Activated CD8-positive, alpha-beta memory T cell treated with anti-CD3 and anti-CD28 coated beads, Interleukin-2, amount 10 ng/mL, durations not matched to agents 7 days and 5 days (primary cell): ENCODE measurements at places on chromosomes 11 and 22. TPM values are rescaled to one million over a fixed set of nuclear protein-coding genes. Genes with fewer than 3 reads are reported as not detected.

The CELF1 gene
- 108 TPM for total RNA-seq

The CARNS1 gene
- 1.3 TPM for total RNA-seq

The DMC1 gene
- total RNA-seq: 16.9 TPM

DNA sequence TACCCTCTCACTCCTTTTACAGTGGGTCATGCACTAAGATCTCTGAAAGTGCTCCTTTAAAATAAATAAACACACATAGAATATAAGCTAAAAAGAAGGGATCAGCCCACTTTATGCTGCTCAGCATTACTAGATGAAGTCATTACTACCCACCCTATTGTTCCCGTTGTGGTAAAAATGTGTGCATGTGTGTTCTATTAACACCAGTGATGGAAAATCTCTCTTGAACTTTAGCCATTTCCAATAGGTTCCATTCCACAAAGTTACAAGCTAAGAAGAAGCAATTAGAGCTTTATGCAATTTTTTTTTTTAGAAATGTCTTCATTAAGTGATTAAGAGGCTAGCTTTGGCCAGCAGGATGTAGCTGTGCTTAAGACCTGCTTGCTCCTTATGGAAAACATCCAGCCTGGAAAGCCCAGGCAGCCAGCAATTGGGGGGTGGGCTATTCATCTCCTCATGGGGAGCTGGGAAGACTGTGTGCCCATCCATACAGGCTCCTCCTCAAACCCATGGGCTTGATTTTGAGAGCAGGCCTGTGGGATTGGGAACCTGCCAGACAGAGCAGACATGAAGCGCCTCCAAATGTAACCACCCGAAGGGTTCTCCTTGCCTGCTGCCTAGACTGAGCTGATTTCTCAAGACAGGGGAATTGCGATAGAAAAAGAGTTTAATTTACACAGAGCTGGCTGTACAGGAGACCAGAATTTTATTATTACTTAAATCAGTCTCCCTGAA, 92.9 kb upstream of the PARVA start:
- H3K4me1 ChIP-seq: peaks cover 5% of the 10 kb centered on the region
- no peak overlapping the region for H3K27ac ChIP-seq
- no peaks in the 10 kb centered on the region for H3K36me3 ChIP-seq
- DNase-seq: peak; percentile 36
- H3K27me3 ChIP-seq: no peaks in the 10 kb centered on the region
- no peak overlapping the region for H3K4me3 ChIP-seq

- H3K36me3 ChIP-seq: no peaks in the 10 kb centered on the region
- H3K4me3 ChIP-seq: no peak overlapping the region
- peaks cover 3% of the 10 kb centered on the region for H3K27me3 ChIP-seq
- no peaks in the 10 kb centered on the region for H3K4me1 ChIP-seq
- no peak for DNase-seq
Observed at GRCh38 chr11:130775306-130776060, 140.8 kb downstream of the SNX19 start.

The PRR5L gene
- 6.6 TPM for total RNA-seq

GRCh38 chr22:31447337-31447736, 42.3 kb downstream of the EIF4ENIF1 start:
- no peak overlapping the region for H3K27ac ChIP-seq
- peaks cover 11% of the 10 kb centered on the region for H3K4me1 ChIP-seq
- H3K4me3 ChIP-seq: no peak overlapping the region
- no peaks in the 10 kb centered on the region for H3K27me3 ChIP-seq
- peaks cover 17% of the 10 kb centered on the region for H3K36me3 ChIP-seq

DNA sequence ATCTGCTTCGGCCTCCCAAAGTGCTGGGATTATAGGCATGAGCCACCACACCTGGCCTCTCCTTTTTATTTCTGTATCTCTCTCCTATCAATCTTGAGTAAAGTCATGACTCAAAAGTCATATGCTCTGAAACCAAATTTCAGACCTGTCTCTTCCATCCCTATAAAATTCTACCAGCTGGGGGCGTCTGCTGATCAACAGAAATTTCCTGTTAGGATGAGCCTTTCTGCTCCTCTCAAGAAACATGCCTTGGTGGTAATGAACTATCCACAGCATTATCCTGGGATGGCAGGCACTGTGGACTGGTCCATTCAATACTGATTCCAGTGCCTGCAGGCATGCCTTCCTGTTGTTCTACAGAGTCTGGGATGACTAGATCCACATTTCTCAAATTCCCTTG, 472.6 kb downstream of the NELL1 start:
- no peaks in the 10 kb centered on the region for H3K36me3 ChIP-seq
- DNase-seq: no peak
- H3K4me1 ChIP-seq: no peaks in the 10 kb centered on the region
- H3K4me3 ChIP-seq: no peak overlapping the region
- H3K27ac ChIP-seq: no peak overlapping the region

DNA sequence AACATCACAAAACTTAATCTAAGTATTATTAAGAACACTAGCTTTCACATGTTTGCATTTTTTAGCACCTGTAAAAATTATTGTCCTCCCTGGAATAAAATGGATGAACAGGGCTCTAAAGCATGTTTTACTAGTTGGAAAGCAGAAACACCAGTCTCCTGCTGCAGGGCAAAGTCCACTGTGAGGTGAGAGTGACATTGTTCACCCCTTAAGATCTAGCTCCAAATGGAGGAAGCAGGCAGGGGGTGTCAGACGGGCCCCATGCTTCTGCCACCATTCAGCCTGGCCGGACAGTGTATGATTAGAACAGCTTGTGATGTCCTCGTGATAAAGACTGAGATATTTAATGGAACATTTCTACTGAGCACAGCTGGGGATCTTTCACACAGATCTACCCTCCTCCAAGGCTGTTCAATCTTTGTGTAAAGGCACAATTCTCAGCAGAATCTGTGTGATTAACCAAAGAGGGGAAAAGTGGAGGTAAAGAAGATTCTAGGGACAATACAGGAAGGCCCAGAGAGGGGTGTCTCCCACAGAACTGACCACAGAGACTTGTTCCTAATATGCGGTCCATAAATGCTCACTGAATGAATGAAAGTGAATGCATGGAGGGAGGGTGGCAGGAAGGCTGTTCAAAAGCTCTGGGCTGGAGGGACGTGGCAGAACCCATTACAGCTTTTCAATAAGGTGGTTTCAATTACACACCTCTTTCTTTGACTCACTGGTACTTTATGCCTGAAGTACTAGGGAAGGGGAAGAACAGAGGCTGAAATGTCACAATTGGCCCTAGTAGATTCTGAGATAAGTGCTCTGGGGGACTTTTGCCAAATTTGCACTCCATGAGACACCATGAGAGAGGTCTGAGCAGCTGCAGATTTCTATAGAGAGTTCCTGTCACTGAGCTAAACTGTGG, 239.1 kb upstream of the ARHGAP20 start:
- DNase-seq: no peak
- no peak overlapping the region for H3K27ac ChIP-seq
- H3K36me3 ChIP-seq: no peaks in the 10 kb centered on the region
- H3K4me1 ChIP-seq: no peaks in the 10 kb centered on the region
- H3K27me3 ChIP-seq: no peaks in the 10 kb centered on the region

The SERPING1 gene
- total RNA-seq: not detected

The PRG3 gene
- not detected for total RNA-seq

DNA sequence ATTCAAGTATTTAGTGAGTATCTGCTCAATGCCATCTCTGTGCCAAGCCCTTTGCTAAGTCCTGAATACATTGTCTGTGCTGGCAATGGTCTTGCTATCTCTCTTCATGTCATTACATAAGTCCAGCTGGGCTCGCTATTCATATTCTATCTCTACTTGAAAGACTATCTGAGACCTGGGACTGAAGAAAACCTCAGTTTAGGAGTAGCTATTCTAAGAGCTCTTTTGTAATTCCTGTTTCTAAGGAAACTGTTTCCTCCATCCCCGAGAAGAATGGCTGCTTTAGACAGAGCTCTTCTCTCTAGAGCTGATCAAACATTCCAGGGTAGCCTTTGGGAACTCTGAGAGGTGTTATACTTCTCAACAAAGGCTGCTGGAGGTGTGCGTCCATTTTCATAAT, 33.0 kb downstream of the SLC17A6 start:
- H3K4me3 ChIP-seq: no peak overlapping the region
- H3K27me3 ChIP-seq: peaks cover 4% of the 10 kb centered on the region
- no peaks in the 10 kb centered on the region for H3K36me3 ChIP-seq
- DNase-seq: no peak
- no peaks in the 10 kb centered on the region for H3K4me1 ChIP-seq

The KRTAP5-3 gene
- not detected for total RNA-seq

- no peak for DNase-seq
- H3K27ac ChIP-seq: peak overlapping the region; percentile 92
- no peak overlapping the region for H3K4me3 ChIP-seq
- no peaks in the 10 kb centered on the region for H3K27me3 ChIP-seq
Observed at GRCh38 chr11:122715548-122716440, 60.3 kb downstream of the UBASH3B start.

The MRGPRX4 gene
- not detected for total RNA-seq

The TEX12 gene
- total RNA-seq: not detected

DNA sequence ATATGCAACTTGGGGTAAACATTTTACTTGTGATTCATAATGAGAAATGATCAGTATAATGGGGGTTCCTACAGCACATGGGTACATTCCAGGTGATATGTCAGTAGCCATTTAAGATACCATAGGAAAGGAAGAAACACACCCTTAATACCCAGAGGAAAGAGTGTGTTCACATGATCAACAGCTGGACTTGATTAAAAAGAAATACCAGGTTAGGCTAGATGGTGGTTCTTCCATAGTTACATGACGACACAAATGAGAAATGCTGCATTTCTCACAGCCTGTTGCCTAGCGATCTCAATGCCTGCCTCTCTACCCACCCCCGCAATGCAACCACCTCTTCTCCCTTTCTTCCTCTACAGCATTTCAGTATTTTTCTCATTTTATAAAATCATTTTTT, 96.8 kb downstream of the TTC28 start:
- no peaks in the 10 kb centered on the region for H3K4me1 ChIP-seq
- H3K36me3 ChIP-seq: no peaks in the 10 kb centered on the region
- H3K27ac ChIP-seq: no peak overlapping the region
- H3K27me3 ChIP-seq: peaks cover 24% of the 10 kb centered on the region
- H3K4me3 ChIP-seq: no peak overlapping the region

DNA sequence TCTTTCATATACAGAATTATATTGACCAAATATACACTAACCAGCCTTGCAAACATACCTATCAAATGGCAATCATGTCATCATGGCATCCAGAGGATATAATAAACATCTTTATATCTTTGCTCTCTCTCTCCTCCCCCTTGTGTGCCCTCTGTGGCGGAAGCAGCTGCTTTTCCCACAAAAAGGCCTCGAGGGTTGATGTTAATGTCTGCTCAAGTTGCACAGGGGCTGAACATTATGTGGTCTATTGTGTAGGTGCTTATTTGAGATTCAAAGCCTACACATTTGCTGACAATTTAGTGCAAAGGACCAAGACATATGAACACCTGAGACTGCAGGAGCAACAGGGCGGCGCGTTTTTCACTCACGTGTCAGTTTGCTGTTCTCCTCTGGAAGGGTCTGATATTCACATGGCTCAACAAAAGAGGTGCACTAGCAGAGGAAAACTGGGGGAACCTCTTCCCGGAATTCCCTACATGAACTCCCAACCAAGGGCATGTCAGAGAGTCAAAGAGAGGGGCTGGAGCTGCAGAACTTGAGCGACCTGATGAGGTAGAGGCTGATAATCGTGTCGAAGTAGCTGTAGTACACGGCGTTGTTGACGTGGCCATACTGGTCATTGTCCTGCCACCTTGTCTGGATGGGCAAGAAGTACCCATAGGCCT, 138.8 kb downstream of the RCN1 start:
- H3K27ac ChIP-seq: no peak overlapping the region
- H3K36me3 ChIP-seq: no peaks in the 10 kb centered on the region
- H3K27me3 ChIP-seq: peaks cover 11% of the 10 kb centered on the region

- H3K4me3 ChIP-seq: no peak overlapping the region
- no peaks in the 10 kb centered on the region for H3K27me3 ChIP-seq
- H3K4me1 ChIP-seq: peaks cover 7% of the 10 kb centered on the region
- H3K36me3 ChIP-seq: peaks cover 21% of the 10 kb centered on the region
Observed at GRCh38 chr22:50572965-50573364, 5.3 kb downstream of the CPT1B start.

DNA sequence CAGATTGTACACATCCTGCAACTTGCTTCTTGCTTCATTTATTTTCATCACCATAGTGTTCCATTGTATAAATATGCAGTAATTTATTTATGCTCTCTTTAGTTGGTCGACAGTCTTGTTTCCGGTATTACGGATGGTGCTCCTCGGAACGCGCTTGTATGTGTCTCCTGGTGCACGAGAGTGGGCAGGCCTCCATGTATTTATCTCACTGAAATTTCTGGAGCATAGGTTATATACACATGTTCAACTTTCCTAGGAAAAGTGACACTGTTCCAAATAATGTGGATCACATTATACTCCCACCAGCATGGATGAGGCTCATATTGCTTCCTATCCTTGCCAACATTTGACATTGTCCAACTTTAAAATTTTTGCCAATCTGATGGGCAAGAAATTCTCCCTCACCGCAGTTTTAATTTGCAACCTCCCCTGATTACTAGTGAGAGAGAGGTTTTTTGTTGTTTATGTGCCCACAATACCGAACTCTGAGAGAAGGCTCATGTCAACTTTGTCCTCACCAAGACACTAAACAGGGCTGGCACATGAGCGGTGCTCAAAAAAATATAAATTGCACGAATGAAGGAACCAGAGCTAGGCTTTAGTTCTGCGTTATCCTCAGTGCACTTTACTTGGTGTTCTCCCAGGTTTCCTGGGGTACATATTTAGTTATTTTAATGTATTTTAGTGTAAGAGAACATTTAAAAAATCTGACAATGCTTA, 3.8 kb downstream of the CSNK2A3 start:
- DNase-seq: no peak
- H3K36me3 ChIP-seq: no peaks in the 10 kb centered on the region
- peaks cover under 1% of the 10 kb centered on the region for H3K4me1 ChIP-seq
- no peak overlapping the region for H3K4me3 ChIP-seq
- H3K27me3 ChIP-seq: no peaks in the 10 kb centered on the region

DNA sequence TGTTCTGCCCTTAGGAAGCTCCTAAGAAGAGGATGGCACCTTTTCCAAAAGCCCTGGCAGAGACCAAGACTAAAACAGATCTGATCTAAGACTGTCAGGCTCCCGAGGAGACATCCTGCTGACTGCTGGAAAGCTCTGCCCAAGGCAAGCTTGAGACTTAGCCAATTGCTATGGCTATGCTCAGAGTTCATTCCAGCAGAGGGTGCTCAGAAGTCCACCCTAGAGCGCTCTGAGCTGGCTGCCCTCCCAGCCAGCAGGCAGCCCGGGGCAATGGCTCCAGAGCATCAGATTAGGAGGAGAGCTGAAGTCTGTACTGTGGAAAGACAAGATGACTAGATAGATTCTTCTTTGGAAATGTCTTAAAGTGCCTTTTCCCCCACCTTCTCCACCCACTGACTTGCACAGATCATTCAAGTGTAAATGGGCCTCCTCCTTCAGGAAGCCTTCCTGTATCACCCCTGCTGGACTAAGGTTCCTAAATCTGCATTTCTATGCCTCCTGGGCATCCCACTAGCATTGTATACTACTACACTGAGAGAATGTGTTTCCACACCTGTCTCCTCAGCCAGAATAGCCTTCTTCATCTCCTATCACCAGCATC, 23.4 kb downstream of the LRRC55 start:
- H3K36me3 ChIP-seq: no peaks in the 10 kb centered on the region
- H3K27ac ChIP-seq: no peak overlapping the region
- H3K4me1 ChIP-seq: no peaks in the 10 kb centered on the region
